Cerebellum (tissue), 4 donors: ENCODE measurements at places on chromosomes 11 and 22. TPM values are rescaled to one million over a fixed set of nuclear protein-coding genes. Genes with fewer than 3 reads are reported as not detected.

DNA sequence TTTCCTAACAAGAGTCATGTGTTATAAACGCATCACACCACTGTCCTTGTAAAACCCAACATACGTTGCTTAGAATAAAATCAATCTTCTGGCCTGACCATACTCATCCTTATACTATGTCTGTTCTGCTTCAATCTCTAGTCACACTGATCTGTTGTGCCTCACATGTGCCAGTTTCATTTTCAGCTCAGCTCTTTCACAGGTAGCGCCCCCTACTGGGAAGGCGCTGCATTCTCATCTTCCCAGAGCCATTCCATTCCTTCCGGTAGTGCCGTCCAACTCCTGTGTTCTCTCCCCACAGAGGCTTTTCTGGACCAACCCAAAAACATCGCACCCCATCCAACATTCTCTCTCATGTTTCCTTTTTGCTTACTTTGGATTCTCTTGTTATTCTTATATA lies 22.2 kb downstream of the CASP5 start:
- DNase-seq: no peak

DNA sequence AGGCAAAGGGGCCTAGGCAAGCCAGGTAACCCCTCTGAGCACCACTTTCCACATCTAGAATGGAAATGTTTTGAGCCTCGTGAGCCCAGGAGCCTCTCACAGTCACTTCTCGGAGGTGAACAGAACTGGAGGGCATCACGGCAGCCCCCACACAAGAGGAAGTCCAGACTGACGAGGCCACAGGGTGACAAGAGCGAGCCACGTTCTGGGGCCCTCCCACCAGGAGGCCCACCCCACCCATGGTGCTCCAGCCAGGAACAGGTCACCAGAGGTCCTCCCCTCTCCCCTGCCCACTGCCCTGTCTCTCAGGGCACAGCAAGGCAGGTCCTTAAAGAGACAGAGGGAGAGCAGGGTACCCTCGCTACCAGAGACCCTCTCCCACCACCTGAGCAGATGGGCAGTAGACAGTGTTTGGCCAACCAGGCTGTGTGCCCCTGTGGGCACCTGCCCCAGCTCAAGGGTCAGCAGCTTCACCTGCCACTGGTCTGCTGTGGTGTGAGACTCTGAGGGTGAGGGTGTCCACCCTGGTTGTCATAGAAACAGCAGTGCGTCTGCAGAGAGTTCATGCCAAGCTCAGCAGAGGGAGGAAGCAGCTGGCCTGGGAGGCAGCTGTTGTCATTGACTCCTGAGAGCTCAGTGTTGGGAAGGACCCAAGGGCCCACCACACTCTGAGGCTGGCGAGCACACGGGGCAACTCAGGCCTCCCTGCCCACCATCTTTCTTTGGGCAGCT lies 31.4 kb downstream of the RSPH14 start:
- DNase-seq: no peak

DNA sequence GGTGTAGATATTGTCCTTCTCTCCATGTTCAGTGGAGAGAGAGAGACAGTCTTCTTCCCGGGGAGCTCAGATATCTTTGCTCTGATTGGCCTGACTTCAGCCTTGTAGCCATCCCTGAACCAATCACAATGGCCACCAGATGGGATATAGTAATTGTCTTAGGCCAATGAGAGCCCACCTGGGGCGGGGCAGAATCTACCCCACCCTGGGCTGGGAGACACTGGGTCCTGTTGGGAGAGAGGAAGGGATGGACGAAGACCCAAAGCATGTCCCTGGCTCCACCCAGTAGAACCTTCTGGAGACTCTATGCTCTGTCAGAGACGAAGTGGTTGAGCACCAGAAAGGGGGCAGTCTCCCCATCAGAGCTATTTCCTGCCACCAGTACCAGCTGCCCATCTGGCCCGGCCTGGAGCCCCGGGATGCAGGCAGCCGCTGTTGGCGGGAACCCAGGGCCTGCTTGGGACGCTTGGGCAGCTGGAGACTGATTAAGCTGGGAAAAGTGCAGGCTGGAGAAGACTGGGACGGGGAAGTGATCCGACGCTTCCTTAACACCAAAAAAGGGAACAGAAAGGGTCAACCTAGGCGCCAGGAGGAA lies 31.6 kb upstream of the CBX7 start:
- DNase-seq: no peak

Gene GRAP2
- 0.36 TPM for total RNA-seq

DNA sequence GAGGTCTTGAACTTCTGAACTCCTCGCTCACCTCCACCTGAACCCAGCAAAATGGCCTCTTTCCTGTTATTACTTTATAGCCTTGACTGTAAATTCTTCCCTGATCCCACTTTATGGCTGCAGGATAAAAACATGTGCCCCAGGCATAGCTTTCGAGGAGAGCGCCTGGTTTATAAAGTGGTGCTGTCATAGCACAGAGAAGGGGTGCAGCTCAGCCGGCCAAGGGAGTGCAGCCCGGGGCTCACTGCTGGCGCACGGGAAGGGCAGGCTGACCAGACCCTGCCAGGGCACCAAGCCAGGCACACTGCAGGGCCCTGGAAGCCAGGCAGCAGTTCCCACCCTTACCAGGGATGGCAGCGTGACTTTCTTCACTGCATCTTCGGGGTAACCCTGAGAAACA lies 50.9 kb downstream of the ISX start:
- DNase-seq: no peak

Gene OR51I1
- 0.54 TPM for total RNA-seq
